Lung microvascular endothelial cell (primary cell): ENCODE measurements at places on chromosomes 16 and 17. TPM values are rescaled to one million over a fixed set of nuclear protein-coding genes. Genes with fewer than 3 reads are reported as not detected.

GRCh38 chr17:11921296-11921695 lies 76.0 kb downstream of the ZNF18 start:
- no peak for DNase-seq

Gene ASPA
- total RNA-seq, result not detected in 2 replicates

DNA sequence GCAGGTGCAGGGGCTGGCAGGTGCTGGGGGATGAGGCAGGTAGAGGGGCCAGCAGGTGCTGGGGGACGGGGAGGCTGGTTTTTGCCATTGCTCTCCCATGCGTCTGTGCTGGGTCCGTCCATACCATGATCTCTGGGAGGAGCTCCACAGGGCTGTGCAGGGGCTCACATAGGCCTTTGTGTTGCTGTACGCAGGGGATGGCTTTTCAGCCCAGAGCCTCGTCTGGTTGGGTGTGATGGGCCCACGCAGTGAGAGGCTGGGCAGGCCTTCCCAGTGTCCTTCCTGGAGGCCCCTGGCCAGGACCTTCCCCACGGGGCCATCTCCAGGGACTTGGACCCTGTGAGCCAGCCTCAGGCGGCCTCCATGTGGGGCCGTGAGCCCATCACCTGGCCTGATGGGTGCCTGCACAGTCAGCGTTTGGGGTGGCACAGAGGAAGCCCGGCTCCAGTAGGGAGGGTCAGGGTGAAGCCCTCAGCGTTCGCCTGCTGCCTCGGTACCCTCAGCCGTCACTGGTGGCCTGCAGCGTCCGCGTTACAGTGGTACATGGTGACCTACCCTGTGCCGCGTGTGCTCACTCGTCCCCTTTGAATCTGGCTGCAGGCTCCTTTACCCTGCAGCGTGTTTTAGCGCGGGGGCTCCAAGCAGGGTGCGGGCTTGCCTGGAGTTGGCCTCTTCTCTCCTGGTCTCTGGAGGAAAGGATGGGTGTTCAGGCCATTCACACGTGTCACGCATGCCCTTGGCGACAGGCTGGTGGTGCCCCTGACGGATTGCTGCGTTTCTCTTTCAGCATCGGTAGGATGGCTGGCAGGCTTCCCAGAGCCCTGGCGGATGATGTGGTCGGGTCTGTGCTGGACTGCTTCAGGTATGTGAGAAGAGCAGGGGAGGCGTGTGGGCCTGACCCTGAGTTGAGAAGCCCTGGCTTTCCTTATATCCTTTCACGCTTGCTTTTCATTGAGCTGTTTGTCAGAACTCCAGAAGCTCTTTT lies 30.6 kb downstream of the ZNF750 start:
- DNase-seq, result no peak

Gene SLC5A10
- total RNA-seq, result not detected in 2 replicates

Gene ABCA9
- total RNA-seq, result 0.44 and 1.8 TPM in 2 replicates

DNA sequence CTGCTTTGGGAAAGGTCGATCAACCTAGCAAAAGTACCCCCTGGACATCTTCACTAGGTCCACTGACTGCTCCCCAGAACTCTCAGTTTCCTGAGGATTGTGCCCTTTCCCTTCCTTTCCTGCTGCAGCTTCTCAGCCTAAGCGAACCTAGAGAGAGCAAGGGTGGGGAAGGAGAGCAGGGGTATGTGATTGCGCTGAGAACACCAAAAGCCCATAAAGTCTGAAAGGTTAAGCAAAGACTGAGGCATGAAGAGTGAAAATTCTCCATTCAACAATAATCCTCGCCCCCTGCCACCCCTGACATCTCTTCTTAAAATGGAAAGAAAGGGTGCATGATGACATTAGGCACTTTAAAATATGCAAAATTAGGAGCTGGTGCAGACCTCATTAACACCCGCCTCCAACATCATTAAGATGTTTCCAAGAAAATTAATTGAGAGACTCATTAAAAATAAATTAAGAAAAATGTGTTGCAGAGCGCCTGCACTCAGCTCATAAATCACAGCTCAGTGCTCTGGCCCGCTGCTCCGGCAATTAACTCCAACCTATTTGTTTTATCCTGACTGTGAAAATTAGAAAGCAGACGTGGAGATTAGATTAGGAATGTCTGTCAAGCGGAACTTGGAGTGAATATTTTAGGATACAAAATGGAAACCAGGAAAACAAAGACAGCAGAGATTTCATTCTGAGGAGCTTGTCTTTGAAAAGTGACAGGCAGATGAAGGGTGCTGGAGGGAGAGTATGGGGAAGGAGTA lies 49.1 kb upstream of the PMFBP1 start:
- no peak for DNase-seq

- no peak for DNase-seq
These were observed 696.9 kb downstream of the WWOX start for GRCh38 chr16:78796221-78796866.

DNA sequence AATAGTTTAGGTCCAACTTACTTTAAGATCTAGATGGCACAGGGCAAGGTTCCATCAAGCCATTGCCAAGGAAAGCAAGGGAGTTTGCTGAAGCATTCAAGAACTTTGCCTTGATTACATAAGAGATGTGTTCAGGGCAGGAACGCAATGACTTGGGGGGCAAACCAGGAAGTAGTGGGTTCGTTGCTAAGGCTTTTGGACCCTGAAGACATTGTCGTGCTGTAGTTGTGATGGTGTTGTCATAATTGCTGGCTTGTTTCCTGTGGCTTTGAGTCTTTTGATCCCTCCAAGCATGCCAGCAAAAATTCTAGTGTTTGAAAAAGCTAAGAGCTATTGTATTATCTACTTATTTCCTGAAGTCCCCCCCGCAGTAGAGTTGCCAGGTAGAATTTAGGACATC lies 70.7 kb upstream of the HNF1B start:
- DNase-seq, result no peak

GRCh38 chr17:76394166-76394565 lies 9.8 kb downstream of the SPHK1 start:
- no peak for DNase-seq

DNA sequence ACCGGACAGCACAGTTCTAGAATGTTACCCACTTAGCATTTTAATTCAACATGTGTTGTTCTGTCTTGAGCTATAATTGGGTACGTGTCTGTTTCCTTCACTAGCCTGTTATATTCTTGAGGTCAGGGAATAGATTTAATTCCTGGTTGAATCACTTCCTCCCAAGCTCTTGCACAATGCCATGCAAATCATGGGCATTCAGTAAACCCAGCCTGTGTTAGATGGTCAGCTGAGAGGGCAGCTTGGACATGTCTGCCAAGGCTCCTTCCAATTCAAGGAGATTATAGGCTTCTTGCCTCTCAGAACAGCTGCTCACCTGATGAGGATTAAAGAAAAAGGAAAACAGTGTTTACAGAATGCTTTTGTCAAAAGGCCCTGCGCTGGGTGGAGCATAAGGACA lies 12.6 kb downstream of the C1QTNF1 start:
- peak; percentile 29 for DNase-seq

DNA sequence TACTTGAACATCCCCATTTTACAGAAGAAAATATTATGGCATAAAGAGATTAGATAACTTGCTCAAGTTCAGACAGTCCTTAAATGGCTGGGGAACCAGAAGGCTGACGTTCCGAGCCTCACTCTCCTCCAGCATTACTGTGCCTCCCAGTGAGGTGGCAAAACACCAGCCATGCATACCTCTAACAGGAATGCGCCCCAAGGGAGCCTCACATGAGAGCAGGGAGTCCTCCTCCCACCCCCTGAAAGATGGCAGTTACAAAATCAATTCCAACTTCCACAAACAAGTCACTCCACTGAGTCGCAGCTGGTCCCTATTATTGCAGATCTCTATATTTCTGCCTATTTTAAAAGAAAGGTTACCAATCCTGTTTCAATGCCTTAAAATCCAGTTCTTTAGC lies 55.5 kb downstream of the ANKFY1 start:
- DNase-seq, result no peak

GRCh38 chr16:22300427-22301071 lies 3.3 kb downstream of the POLR3E start:
- DNase-seq, result peak; percentile 67
